ENCODE measurements at places on chromosomes 5 and 9.

DNA sequence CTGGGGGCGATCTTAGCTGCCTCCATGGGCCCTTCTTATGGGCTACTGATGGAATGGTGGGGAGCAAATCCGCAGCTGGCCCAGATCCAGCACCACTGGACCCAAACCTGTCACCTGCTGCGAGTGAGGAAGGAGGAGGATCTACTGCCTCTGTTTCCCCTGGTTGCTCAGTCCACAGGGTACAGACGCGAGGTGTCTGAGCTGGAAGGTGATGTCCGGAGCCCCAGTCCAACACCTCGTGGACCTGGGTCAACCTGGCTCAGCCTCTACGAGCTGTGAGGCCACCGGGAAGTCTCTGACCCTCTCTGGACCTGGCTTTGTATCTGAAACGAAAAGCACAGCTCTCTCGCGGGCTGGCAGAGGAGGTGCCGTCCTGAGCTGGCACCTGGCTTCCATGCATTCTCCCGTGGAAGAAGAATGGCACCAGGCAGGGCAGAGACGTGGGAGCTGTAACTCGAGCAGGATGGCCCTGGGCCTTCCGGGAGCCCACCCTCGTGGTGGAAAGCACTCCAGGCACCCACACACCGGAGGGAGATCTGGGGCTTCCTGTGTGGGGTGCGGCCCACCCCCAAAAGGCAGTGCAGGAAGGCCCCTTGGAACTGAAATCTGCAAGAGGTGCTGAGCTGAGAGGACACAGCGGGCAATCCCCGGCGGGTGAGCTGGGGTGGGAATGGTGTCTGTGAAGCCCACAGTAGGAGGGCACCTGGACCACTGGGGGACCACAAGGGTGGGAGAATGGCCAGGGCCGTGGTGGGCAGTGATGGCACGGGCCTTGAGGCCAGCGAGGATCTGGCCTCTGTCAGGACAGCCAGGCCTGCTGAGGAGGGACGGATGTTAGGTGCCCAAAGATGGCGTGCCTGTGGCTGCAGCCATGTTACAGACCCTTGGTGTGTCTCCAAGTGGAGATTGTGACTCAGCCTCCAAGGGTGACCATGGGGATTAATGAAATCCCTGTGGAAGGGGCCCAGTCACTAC, 133.4 kb downstream of the OLFM1 start:
- DNase-seq: no peak

GRCh38 chr5:93675460-93676450, 65.6 kb downstream of the POU5F2 start:
- no peak for DNase-seq

GRCh38 chr5:10736354-10736753, 24.7 kb downstream of the DAP start:
- no peak for DNase-seq

DNA sequence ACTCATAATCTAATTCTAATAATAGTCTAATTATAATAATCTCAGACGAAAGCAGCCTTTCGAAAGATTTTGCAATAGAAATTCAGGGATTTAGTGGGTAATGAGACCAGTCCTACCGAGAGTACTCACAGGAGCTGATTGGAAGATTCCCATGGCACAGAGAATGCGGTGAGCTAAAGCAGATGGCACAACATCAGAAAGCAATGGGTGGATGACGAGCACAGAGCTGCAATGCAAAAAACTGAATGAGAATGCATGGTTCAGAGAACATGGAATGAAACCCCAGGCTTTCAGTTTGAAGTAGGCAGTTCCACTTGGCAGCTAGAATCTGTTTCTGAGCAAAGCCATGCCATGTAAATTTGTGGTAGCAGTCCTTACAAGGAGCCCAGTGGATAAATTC, 78.2 kb upstream of the SPINK5 start:
- no peak for DNase-seq

GRCh38 chr5:28066856-28067255, 1028.5 kb upstream of the CDH9 start:
- DNase-seq: no peak

DNA sequence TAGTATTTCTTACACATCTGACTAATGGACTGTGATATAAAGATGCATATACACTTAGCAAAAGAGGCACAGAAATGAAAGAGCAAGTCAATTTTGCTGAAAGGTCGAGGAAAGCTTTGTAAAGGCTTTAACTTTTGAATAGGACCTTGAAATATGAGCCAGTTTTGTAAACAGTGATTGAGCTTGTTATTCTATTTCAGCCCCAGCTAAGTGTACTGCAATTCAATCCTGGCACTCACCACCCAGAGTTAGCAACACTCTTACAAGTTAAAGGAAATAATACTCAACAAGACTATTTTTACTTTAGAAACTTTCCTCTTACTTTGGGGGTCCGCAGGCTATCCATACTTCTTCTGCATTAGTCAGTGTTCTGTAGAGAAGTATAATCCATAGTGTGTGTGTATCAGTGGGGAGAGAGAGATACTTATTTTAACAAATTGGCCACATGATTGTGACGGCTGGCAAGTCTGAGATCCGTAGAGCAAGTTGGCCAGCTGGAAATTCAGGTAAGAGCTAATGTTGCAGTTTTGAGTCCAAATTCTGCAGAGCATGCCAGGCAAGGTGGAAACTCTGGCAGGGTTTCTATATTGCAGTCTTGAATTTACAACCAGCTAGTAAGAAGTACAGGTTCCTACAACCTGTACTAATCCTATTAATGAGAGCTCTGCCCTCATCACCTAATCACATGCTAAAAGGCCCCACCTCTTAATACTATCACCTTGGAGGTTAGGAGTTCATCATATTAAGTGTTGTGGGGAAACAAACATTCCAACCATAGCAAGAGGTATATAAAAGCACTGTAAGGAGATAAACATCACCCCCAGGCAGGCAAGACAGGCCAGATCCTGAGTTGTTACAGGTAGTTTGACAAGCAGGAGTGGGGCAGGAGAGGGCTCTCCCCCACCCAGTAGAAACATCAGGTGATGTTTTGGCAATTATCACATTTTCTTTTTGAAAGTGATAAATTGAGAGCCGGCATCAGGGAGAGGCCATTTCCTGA, 33.6 kb downstream of the IL7R start:
- DNase-seq: no peak

DNA sequence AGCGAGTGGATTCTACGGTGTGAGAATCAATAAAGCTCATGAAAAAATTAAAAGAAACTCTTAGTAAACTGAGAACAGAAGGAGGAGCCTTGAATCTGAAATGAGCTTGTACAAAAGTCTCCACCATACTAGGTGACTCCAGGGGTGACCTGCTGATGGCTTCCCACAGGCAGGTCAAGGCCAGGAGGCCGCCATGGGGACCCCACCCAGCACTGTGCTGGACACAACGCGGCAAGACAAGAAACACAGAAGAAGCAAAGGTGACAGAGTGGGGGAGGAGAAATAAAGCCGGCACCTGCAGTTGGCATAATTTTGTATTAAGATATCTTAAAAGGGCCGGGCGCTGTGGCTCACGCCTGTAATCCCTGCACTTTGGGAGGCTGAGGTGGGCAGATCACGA, 12.1 kb upstream of the SLC6A19 start:
- DNase-seq: no peak

DNA sequence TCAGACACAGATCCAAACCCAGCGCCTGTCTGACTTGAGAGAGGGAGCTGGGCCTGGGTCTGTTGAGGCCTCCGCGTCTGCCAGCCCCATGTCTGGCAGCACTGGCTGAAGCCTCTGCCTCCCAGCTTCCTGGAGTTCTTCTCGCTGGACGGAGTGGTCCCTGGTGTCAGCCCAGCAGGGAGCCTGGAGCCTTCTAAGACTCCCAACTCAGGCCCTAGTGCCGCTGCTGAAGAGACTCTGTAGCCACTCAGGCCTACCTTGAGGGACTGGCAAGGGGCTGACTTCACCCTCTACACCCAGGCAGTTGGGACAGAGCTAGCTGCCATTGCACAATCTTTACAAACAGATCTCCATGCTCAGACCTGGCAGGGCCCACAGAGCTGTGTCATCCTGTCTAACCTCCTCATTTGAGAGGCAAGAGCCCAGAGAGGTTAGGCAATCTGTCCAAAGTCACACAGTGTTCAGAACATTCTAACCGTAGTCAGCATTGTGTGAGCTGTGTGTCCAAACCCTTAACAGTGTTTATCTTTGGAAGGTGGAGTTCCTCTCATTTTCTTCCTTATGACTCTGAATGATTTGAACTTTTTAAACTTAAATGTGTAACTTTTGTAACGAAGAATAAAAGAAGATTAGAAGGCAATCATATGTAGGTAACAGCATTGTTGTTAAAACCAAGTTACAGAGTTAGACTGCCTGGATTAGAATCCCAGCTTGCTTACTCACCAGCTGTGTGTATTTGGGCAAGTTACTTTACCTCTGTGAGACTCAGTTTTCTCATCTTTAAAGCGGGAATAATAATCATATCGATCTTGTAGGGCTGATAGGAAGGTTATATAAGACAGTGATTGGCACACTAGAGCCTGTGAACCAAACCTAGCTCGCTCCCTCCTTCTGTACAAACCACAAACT, 4.6 kb upstream of the DUSP1 start:
- DNase-seq: no peak

DNA sequence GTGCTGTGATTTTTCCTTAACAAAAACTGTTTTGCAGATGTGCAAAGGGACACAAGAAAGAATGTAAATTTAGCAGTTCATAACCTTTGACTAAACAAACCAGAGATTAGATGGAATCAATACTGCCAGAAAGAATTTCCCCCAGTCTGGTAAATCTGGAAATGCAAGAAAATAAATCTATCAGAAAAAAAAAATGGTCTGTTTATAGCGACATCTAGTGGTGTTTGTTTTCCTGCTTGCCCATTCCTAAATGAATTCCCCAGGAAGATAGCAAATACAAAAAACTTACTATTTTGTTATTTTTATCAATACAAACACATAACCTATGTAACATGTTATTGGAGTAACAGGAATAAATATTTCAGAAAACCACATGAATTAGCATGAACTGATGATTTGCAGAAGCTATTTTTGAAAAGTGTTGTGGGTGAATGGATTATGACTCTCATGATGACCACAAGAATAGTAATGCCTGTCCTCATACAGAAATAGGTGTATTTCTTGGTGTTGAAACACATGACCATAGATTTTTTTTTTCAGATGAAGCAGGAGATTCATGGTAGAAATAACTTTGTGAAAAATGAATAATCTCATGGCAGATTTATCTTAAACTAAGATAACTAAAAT, 1703.8 kb downstream of the MAT2B start:
- no peak for DNase-seq

DNA sequence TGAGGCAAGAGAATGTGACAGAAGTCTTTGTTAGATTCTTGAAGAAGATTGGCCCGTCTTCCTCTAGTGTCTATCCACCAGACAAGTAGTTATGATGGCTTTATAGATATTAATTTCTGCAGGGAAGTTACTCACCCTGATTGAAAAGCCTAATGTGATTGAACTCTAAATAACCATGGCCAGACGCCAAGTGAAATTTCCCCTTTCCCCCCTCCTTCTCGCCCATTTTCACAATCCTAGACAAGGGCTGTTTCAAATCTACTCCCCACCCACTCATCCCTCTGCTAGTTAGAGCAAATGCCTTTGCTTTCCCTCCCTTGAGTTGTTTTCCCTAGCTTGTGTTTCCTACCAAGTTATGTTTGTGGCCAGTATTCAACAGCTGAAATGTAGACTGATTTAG, 182.5 kb downstream of the TMEM167A start:
- DNase-seq: no peak

GRCh38 chr9:26504057-26504456, 388.5 kb downstream of the CAAP1 start:
- DNase-seq: no peak

- no peak for DNase-seq
Observed at GRCh38 chr5:6431214-6432195, 17.2 kb upstream of the UBE2QL1 start.

DNA sequence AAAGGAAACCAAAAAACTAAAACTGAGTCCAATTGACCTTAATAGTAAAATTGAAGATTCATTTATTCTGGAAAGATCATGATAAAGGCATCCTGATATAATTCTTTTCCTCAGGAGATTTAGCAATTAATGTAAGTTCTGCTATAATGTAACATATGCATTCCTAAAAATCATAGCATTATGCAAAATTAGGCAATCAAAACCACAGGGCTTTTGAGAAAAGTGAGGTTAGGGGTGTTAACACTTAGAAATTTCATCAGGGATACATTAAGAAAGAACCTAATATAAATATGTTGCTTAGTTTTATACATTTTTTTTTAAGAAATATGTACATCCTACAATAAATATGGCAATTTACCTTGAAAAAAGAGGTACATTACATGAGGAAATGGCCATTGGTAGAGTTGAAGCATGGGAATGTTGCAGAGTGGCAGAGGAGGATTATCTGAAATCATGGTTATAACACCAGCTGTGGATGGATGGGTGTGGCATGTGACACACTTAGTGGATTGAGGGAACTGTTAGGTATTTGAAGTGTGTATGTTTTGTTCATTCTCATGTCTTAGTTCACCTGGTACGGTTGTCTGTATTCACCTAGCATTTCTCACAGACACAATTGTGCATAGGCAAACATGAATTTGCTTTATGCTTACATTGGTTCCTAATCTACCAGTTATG, 51.1 kb downstream of the CCNH start:
- no peak for DNase-seq

GRCh38 chr9:80369641-80370040, 797.9 kb downstream of the TLE4 start:
- no peak for DNase-seq

- no peak for DNase-seq
Observed at GRCh38 chr9:92760070-92760469, 4.6 kb downstream of the BICD2 start.

DNA sequence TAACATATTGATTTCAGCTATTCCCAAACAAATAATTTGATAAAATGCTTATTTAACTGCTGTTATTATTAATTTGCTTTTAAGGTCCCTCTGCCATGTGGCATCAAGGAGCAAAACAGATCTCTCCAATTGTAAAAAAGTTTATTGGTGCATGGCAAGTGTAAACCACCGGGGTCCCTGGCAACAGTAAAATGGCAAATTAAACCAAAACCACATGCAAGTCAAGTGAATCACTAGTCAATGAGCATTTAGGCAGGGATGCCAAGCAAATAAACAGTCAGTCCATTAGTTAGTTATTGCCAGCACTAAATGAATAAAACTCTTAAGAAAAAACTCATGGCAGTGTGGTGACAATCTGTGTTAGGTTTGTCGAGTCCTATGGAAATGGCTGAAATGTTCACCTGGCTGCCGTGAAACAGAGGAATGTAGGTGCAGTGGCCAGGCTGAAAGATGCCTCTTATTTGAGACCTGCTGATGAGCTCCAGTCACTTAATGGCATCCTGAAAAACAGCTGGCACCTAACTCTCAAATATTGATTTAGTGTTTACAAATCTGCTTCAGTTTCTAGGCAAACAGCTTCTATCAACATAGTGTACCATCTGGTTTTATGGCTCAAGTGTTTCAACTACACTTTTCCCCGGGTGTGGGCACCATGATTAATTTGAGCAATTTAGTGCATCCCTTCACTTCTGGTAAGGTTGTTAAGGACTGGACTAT, 296.5 kb upstream of the ITGA1 start:
- peak; percentile 82 for DNase-seq

GRCh38 chr9:14413812-14414211, 99.9 kb upstream of the NFIB start:
- DNase-seq: no peak

DNA sequence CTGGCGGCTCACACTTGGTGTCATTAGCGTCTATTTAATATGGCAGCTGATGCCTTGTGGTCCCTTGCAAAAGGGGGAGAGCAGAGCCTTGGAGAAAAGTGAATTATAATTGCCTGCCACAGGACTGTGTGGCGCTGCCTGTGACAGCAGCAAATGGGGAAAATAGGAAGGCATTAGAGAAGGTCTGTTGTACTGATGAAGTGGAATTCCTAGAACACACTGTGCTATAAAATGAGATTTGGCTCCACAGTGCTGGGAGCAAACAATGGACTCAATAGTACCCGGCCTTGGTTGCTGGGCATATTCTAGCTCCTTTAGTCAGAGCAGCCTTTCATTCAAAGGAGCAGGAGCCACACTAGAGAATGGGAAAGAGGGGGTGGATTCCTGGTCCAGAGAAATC, 21.3 kb downstream of the SEMA6A start:
- DNase-seq: no peak
